ENCODE measurements at places on chromosomes 2 and 18.

DNA sequence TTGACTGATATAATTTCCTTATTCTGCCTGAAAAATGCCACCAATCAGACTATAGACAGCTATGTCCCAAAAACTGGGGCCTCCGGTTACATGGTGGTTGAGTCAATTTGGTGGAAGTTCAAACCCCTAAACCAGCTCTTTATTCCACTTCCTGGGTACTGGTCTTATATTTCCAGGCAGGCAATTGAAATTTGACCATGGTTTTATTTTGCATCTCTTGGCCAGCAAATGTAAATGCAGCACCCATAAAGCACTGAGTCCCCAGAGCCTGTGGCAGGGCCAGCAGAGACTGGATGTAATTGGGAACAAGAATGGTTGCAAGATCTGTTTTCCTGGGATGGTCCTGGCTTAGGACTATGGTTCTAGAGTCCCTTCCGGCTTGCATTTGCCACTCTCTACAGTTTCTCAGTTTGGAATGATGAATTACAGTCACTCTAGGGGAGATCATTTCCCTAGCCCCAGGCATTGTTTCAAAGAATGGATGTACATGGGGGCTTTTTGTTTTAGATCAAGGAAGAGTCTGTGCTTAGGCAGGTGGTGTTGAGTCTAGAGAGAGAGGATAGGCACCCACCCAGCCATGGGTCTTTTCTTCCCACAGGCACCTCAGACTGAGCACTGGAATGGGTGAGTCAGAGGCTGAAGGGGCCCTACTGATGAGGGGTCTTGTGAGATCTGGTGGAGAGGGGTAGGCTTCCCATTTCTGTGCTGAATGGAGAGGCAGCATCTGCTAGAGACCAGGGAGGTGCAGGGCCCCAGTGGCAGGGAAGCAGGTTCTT is 108.4 kb upstream of the CDC42EP3 start:
- no peaks in the 10 kb centered on the region for H3K4me1 ChIP-seq
- H3K27me3 ChIP-seq: no peaks in the 10 kb centered on the region
- H3K27ac ChIP-seq: no peak overlapping the region
- no peak overlapping the region for H3K4me3 ChIP-seq
- DNase-seq: no peak

GRCh38 chr2:157220502-157220901 is 37.0 kb upstream of the GALNT5 start:
- no peak overlapping the region for H3K27ac ChIP-seq
- peaks cover 24% of the 10 kb centered on the region for H3K27me3 ChIP-seq
- no peaks in the 10 kb centered on the region for H3K36me3 ChIP-seq
- DNase-seq: no peak
- no peaks in the 10 kb centered on the region for H3K4me1 ChIP-seq

- H3K4me1 ChIP-seq: peaks cover 9% of the 10 kb centered on the region
- H3K27ac ChIP-seq: no peak overlapping the region
- no peaks in the 10 kb centered on the region for H3K36me3 ChIP-seq
- peaks cover 46% of the 10 kb centered on the region for H3K27me3 ChIP-seq
These were observed 127.8 kb upstream of the BCL2L11 start for GRCh38 chr2:110992886-110993285.

DNA sequence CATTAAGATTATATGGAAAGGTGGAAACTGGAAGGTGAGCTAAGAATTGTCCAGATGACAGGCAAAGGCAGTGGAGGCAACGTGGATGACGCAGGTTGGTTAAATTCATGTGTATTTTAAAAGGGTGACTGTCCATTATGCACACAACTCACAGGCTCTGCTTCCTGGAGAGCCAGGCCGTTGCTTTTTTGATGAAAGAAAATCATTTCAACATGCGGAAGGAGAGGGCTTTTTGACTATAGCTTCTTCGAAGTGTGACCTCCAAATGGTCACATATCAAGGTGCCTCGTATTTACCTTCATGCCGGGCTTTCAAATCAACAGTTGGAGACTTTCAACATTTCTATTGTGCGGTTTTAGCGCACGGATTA is 126.7 kb downstream of the MYCN start:
- H3K4me3 ChIP-seq: no peak overlapping the region
- no peak overlapping the region for H3K27ac ChIP-seq
- H3K4me1 ChIP-seq: no peaks in the 10 kb centered on the region
- no peak for DNase-seq

GRCh38 chr2:46925474-46926351 is 10.1 kb upstream of the MCFD2 start:
- H3K36me3 ChIP-seq: peaks cover 15% of the 10 kb centered on the region
- no peak overlapping the region for H3K27ac ChIP-seq
- no peak overlapping the region for H3K4me3 ChIP-seq
- peaks cover 13% of the 10 kb centered on the region for H3K4me1 ChIP-seq
- H3K27me3 ChIP-seq: no peaks in the 10 kb centered on the region

- no peaks in the 10 kb centered on the region for H3K27me3 ChIP-seq
- H3K27ac ChIP-seq: no peak overlapping the region
- no peaks in the 10 kb centered on the region for H3K36me3 ChIP-seq
- no peak for DNase-seq
These were observed 332.3 kb upstream of the FIGN start for GRCh38 chr2:164068063-164068462.

DNA sequence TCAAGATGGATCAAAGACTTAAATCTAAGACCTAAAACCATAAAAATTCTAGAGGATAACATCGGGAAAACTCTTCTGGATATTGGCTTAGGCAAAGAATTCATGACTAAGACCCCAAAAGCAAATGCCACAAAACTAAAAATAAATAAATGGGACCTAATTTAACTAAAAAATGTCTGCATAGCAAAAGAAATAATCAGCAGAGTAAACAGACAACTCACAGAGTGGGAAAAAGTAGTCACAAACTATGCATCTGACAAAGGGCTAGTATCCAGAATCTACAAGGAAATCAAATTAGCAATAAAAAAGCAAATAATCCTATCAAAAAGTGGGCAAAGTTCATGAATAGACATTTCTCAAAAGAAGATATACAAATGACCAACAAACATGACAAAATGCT is 18.2 kb upstream of the ASB18 start:
- no peak overlapping the region for H3K4me3 ChIP-seq
- H3K36me3 ChIP-seq: no peaks in the 10 kb centered on the region
- no peaks in the 10 kb centered on the region for H3K4me1 ChIP-seq
- H3K27ac ChIP-seq: no peak overlapping the region
- DNase-seq: no peak

DNA sequence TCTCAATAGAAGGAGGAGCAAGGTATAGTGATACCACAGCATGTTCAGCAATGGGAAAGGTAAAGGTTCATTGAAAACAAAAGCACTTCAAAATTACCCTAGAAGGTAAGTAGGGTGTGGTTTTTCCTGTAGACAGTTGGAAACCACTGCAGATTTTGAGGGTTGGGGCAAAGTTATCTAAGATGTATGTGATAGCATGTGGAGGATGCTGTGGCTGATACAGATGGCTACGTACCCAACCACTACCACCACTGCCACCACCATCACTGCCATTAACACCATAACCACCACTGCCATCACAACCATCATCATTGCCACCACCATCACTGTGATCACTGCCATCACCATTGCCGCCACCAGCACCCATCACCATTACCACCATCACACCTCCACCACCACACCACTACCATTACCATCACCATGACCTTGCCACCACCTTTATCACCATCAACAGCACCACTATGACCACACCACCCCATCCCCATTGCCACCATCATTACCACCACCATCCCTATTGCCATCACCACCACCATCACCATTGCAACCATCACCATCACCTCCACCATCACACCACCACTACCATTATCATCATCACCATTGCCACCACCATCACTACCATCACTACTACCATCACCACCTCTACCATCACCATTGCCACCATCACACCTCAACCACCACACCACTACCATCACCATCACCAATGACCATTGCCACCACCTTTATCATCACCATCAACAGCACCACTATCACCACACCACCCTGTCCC is 3.7 kb downstream of the TMSB10 start:
- H3K4me3 ChIP-seq: peak overlapping the region; percentile 83
- H3K36me3 ChIP-seq: peaks cover 44% of the 10 kb centered on the region
- H3K27me3 ChIP-seq: no peaks in the 10 kb centered on the region
- peak overlapping the region; percentile 81 for H3K27ac ChIP-seq
- peaks cover 44% of the 10 kb centered on the region for H3K4me1 ChIP-seq

DNA sequence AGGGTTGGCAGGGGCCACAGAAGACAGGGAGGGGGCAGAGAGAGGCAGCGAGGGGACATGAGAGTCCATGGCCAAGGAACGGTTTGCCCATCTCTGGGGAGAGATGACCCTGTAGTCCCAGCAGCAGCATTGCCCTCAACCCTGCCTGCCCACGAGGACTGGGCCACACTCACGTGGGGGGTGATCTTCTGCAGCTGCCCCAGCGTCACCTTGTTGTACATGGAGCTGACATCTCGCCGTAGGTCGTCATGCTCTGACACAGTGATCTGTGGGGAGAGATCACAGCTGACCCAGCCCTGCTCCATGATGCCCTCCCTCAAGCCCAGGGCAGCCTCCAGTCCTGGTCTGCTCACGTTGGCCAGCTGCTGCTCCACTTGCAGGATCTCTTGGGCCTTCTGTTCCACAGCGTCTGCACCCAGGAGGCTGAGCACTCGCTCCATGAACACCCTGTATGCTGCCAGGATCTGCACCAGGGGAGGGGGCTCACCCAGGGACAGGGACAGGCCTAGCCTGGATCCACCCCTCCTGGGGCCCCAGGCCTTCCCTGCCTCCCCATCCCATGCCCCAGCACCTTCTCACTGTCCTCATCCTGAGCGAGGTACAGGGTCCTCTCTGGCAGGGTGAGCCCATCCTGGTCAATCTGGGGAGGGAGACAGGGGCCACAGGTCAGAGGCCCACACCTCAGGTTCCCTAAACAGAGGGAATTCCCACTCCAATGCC is 2.8 kb downstream of the ECEL1 start:
- H3K27me3 ChIP-seq: peaks cover 34% of the 10 kb centered on the region
- no peaks in the 10 kb centered on the region for H3K36me3 ChIP-seq
- no peak for DNase-seq
- H3K27ac ChIP-seq: no peak overlapping the region

DNA sequence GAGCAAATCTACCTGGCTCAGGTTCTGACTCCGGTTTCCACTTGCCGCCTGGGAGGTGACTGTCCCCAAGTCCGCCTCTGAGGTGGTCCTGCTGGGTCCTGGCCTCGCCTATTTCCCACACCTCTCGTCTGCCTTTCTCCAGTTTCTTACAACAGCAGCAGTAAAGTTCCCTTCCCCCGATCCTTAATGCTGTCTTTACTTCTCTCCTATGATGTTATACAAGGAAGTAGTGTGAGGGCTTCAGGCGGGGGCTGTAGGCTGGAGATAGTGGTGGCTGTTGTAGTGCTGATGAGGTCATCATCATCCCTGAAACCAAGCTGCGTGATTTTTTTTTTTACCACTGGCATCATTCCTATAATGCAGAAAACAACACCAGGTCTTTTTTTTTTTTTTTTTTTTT is 18.9 kb downstream of the TGIF1 start:
- no peak overlapping the region for H3K27ac ChIP-seq
- no peak for DNase-seq
- H3K36me3 ChIP-seq: no peaks in the 10 kb centered on the region

DNA sequence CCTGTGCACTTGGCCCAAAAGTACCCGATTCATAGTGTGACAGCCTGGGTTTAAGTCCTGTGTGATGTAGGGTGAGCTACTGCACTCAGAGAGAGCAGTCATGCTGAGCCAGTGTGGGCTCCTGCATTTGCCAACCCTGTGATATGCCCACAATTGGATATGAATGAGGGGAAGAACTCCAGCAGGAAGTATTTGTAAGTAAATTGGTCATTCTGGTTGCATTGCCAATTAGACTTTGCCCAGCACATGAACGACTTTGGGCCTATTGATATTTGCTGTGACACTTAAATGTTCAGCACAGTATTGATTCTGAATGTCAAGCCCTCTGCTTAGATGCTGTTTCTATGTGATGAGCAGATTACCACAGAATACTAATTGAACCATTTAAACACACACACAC is 570.9 kb downstream of the PIK3C3 start:
- H3K4me3 ChIP-seq: no peak overlapping the region
- DNase-seq: no peak
- H3K27me3 ChIP-seq: no peaks in the 10 kb centered on the region
- H3K4me1 ChIP-seq: no peaks in the 10 kb centered on the region
- H3K36me3 ChIP-seq: no peaks in the 10 kb centered on the region

Measured in activated T-helper 2 cell treated with anti-CD3 and anti-CD28 coated beads, Interferon-gamma antibody, Interleukin-2, Interleukin-4, amounts not matched to agents 10 μg/mL and 5 μg/mL and 100 μg/mL, durations not matched to agents 14 hours and 24 hours and 36 hours (primary cell).